Central memory CD4-positive, alpha-beta T cell (primary cell): ENCODE measurements at places on chromosomes 12 and 14.

- no peak for DNase-seq
Observed at GRCh38 chr12:48201516-48201915, 1.6 kb downstream of the OR10AD1 start.

- no peak for DNase-seq
Observed at GRCh38 chr12:115752913-115753726, 524.4 kb downstream of the MED13L start.

GRCh38 chr12:74280156-74280655, 257.4 kb upstream of the ATXN7L3B start:
- no peak for DNase-seq

- DNase-seq: no peak
Observed at GRCh38 chr12:84455598-84455997, 457.0 kb downstream of the SLC6A15 start.

GRCh38 chr14:99006276-99006675, 265.7 kb downstream of the BCL11B start:
- DNase-seq: no peak

- no peak for DNase-seq
Observed at GRCh38 chr12:11819643-11820042, 170.2 kb downstream of the ETV6 start.

DNA sequence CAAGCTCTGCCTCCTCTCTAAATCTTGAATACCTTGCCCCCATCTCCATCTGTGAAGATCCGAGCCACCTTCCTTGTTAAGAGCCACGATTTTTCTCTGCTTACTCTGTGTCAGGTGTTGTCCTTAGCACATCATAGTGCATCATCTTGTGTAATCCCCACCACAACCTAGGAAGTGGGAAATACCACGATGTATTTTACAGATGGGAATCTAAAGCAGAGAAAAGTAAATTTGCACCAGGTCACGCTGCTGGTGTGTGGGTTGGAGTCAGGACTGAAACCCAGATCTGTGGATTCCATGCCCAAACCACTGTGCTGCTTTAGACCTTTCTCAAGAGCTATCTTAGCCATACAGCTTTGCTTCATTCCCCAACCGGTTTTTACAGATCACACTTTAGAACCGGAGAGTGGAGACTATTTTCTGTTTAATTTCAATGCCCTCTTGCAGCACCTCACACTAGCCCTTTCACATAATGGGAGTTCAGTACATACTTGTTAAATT, 94.6 kb downstream of the PPM1A start:
- no peak for DNase-seq

DNA sequence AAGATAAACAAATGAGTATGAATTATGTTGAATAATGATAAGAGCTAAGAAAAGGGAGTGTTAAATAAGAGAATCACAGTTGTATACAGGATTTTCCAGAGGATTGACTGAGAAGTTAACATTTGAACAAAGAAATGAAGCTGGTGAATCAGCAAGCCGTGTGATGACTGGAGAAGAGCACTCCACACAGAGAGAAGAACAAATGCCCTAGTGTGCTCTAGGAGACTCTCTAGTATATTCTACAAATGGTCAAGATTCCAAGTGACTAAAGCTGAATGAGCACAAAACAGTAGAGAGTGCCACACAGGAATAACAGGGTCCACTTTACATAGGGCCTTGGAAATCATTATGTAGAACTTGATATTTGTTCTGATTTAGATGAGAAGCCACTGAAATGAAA, 587.1 kb upstream of the ATXN7L3B start:
- DNase-seq: no peak

- DNase-seq: no peak
Observed at GRCh38 chr14:72682188-72682587, 211.7 kb downstream of the DPF3 start.

GRCh38 chr12:53572134-53572758, 53.9 kb downstream of the ATF7 start:
- DNase-seq: no peak

DNA sequence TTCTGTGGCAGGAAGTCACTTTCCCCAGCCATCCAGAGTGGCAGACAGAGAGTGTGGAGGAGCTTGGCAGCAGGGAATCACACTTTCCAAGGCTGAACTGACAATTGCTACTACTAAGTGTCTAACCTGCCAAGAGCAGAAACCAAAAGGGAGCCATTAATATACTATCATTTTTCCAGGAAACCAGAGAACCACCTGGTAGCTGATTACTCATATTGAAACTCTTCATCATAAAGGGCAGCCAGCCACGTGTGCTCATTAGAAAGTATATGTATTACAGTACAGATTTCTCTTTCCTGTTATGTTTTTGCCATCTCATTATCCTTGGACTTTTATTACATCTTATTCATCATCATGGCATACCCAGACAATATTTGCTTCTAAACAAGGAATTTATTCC, 374.9 kb downstream of the GXYLT1 start:
- no peak for DNase-seq

- no peak for DNase-seq
Observed at GRCh38 chr14:77238356-77238755, 32.6 kb downstream of the NGB start.

GRCh38 chr12:129520739-129521138, 383.1 kb downstream of the TMEM132D start:
- no peak for DNase-seq

DNA sequence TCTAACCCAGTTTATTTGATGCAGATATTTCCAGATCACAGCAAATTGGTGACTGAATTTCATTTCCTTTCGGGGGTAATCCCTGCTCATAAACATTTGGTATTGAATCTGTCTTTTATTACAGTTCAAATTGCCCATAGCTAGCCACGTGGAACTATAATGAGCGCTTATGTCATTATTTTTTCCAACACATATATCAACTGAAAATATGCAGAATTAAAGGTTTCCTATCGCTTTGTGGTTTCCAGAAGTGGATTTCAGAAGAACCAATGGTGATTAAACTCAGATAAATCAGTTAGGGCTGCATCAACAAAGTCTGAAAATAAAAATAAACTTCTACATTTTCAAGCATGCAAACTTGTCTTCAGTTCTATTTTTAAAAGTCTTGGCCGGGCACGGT, 111.9 kb downstream of the PIK3C2G start:
- DNase-seq: no peak

GRCh38 chr12:52004042-52004648, 2.6 kb upstream of the TAMALIN start:
- DNase-seq: no peak

DNA sequence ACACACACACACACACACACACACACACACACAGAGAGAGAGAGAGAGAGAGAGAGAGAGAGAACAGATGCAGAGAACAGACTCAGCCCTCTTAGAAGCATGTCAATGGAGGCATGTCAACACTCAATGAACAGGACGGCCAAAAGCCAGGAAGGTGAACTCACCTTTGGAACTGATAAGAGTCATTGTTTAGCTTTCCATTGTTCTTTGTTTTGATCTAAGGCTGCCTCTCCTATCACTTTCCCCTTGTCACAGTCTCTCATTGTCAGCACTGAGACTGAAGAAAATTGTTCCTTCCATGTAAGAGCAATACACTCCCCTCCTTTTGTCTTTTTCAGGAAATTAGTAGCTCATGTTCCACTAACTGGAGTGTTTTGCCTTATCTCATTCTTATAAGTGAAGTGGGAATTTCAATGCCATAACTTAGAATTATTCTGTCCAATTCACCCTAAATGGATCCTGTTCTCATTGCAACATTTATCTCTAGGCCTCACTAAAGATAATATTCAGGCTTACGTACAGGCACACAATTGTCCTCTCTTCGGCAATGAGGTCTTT, 218.0 kb downstream of the DUSP6 start:
- no peak for DNase-seq

- no peak for DNase-seq
Observed at GRCh38 chr14:80291101-80291500, 79.8 kb upstream of the DIO2 start.

- DNase-seq: no peak
Observed at GRCh38 chr14:69315301-69315700, 55.3 kb downstream of the GALNT16 start.
